Right atrium auricular region (tissue), 2 donors: ENCODE measurements at places on chromosomes 16 and 17. TPM values are rescaled to one million over a fixed set of nuclear protein-coding genes. Genes with fewer than 3 reads are reported as not detected.

SMTNL2 gene
- total RNA-seq, result 41.6 TPM

PROCA1 gene
- 0.94 TPM for total RNA-seq

TMEM88 gene
- 53.2 TPM for total RNA-seq

CLEC18C gene
- total RNA-seq, result not detected

PNMT gene
- total RNA-seq, result 14.9 TPM

GPR139 gene
- not detected for total RNA-seq

RAB26 gene
- total RNA-seq, result 1.4 TPM

CSF3 gene
- 1.3 TPM for total RNA-seq

KLHL10 gene
- total RNA-seq, result not detected

CPNE7 gene
- not detected for total RNA-seq

TBX2 gene
- total RNA-seq, result 4.3 TPM

KRTAP9-4 gene
- not detected for total RNA-seq

MPO gene
- 0.30 TPM for total RNA-seq

METTL22 gene
- 24.3 TPM for total RNA-seq

PPY gene
- not detected for total RNA-seq

UMOD gene
- total RNA-seq, result not detected

PDIA2 gene
- total RNA-seq, result 5.4 TPM

CHMP1A gene
- total RNA-seq, result 73.3 TPM

KCNH4 gene
- 0.15 TPM for total RNA-seq

SOX15 gene
- total RNA-seq, result 5.6 TPM

FGF11 gene
- 18.6 TPM for total RNA-seq

SPN gene
- 4.5 TPM for total RNA-seq

TPSD1 gene
- 0.63 TPM for total RNA-seq

HSD17B1 gene
- 0.78 TPM for total RNA-seq

CLDN6 gene
- total RNA-seq, result not detected

PRAC1 gene
- not detected for total RNA-seq

TMEM170A gene
- 16.3 TPM for total RNA-seq
